ENCODE measurements at places on chromosomes 7 and 10. TPM values are rescaled to one million over a fixed set of nuclear protein-coding genes. Genes with fewer than 3 reads are reported as not detected.

DNA sequence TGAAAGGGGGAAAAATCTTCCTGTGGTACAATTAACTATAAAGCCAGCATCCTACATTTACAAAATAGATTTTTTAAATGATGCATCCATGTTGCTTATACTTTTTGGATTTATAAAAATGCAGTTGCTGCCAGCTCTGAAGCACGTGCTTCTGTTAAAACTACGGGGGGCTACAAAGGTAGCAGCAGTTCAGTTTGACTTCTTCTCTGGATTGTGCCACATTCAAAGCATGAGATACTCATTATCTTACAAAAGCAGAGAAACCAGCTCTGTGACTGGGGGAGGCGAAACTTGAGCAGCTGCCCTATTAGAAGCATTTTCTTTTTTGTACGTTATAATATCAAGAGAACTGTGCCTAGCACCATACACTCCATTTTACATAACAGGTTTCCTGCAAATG is 31.1 kb downstream of the NEUROD6 start:
- no peak for DNase-seq

The SFTPA2 gene
- 5.1 TPM for total RNA-seq

The NAT16 gene
- total RNA-seq, result not detected

GRCh38 chr10:90023950-90024349 is 322.6 kb downstream of the KIF20B start:
- DNase-seq, result no peak

DNA sequence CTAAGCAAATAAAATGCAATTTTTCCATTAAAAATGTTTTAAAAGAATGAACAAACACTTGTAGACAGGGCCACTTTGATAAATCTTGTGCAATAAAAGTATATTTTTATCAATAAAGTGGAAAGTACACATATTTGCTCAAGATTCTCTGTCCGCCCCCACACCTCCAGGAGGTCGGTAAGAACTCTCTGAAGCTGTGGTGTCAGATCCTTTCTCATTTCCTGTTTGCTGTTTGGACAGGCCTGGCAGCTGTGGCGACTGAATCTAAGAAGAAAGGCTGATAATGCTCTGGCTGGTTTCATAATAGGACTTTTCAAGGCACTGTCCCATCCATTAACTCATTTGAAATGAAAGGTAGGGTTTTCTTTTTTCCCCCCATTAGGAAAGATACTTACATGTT is 15.3 kb upstream of the ASB4 start:
- no peak for DNase-seq

DNA sequence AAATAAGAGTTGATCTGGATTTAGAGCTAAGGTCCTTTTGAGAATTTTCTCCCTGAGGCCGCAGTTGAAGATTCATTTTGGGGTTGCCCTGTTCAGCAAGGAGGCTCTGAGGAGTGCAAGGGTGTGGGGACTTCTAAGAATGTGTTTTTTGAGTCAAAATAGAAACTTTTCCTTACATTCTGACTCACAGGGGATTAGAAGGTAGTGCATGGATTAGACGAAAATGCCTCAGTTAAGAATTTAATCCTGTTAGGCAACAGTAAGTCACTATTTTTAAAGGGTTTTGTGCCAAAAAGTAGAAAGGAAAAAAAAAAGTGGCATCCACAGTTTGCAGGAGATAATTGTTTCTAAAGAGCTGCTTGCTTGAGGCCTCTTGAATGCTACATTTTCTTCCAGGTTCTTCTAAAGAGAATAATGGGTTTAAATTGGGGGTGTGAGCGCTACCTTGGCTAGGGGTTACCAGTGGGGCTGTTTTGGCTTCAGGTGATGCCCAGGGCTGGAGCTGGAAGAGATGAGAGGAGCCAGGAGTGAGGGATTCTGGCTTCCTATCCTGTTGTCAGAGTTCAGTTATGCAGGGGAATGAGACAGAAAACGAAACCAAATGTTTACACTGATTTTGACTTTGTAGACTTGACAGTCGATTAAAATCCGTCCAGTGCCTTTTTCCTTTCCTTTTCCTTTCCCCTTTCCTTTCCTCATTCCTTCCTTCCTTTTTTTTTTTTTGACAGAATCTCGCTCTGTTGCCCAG is 52.9 kb downstream of the BAMBI start:
- no peak for DNase-seq

GRCh38 chr7:31074120-31074383 is 21.9 kb downstream of the ADCYAP1R1 start:
- DNase-seq, result no peak

DNA sequence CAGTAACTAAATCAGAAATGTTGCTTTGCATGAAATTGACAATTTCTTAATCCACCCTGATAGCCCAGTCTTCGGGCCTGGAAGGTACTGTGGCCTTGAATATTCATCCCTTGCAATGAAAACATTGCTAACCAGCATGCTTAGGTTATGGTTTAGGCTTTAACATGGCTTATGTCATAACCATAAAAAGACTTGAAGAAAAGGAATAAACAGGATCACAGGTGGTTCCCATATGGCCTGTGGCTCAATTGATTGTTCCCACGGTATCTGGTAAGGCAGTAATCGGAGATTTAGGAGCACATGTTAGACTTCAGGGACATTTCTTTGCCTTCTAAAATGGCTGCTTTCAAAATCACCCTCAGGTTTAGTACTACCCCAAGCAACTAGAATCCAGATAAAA is 139.5 kb downstream of the ST7 start:
- DNase-seq, result no peak
